GM06990 (cell line): ENCODE measurements at places on chromosomes 3 and 15.

GRCh38 chr3:23479026-23479425 is 275.9 kb downstream of the UBE2E2 start:
- no peak for DNase-seq

DNA sequence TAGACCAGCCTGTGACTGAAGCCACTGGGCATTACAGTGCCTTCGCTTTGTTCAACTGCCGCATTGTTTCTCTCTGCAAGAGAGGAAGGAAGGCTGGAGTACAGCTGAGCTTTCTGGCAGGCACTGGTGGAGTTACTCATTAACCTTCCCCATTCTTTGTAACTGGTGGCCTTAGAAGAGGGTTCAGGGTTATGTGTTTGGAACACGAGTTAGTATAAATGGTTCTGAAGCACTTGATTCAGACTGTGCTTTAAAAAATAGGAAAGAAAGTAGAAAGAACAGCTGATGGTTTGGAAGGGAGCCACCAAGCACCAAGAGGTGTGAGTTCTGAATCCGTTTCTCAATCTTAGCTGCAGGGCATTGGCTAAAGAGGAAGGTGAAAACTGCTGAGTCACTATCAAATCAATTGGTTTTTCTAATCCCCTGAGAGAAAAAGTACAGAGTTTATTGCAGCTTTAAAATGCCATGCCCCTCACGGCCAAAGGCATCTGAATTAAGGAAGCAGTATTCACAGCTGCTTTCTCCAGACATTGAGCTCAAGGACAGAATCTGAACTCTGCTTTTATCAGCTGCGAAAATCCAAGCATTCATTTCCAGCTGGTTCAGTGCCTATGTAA is 3.6 kb downstream of the HGD start:
- no peak for DNase-seq

GRCh38 chr3:57386307-57386706 is 93.8 kb upstream of the ASB14 start:
- DNase-seq = no peak

- no peak for DNase-seq
These were observed 4.3 kb downstream of the PLEKHO2 start for GRCh38 chr15:64845831-64846595.

DNA sequence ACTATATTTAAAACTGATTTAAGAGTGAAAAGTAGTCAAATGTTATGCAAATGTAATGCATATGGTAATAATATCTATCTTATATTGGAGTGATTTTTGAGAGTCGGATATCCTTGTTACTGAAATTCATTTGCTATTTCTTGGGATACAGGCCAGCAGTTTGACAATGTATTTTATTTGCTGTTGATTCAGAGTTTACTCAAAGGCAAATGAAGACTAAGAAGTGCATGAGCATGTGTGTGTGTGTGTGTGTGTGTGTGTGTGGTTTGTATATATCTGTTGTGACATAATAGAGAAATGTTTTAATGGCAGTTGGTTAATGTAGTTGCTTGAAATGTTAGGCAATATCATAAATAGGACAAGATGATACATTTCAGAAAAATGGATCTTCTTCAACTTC is 39.0 kb downstream of the UNC13C start:
- no peak for DNase-seq

DNA sequence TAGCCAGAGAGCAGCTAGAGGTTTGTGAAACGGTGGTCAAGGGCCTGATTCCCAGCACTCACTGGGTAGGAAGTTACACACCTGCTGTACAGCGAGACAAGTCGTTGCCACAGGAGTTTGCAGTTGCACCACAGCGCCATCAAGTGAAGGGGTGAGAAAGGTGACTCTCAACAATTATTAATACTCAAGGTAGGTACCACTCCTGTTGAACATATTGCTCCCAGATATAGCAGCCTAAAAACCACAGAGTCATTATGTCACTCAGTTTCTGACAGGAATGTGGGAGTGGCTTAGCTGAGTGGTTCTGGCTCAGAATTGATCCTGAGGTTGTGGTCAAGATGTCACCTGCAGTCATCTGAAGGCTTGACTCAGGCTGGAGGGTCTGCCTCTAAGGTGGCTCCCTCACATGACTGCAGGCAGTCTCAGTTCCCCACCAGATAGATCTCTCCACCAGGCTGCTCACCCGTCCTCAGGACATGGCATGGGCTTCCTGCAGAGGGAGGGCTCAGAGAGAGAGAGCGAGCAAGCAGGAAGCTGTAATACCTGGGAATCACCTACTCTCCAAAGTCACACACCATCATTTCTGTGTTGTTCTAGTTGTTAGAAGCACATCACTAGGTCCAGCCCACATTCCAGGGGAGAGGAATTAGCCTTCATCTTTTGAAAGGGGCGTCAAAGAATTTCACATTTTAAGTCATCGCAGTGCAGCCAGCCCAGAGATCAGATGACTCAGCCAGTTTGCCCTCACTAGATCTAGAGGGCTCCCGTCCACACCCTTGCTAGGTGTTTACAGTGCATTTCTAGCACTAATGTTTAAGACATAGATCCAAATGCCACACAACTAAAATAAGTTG is 17.0 kb upstream of the ANO10 start:
- DNase-seq = no peak

DNA sequence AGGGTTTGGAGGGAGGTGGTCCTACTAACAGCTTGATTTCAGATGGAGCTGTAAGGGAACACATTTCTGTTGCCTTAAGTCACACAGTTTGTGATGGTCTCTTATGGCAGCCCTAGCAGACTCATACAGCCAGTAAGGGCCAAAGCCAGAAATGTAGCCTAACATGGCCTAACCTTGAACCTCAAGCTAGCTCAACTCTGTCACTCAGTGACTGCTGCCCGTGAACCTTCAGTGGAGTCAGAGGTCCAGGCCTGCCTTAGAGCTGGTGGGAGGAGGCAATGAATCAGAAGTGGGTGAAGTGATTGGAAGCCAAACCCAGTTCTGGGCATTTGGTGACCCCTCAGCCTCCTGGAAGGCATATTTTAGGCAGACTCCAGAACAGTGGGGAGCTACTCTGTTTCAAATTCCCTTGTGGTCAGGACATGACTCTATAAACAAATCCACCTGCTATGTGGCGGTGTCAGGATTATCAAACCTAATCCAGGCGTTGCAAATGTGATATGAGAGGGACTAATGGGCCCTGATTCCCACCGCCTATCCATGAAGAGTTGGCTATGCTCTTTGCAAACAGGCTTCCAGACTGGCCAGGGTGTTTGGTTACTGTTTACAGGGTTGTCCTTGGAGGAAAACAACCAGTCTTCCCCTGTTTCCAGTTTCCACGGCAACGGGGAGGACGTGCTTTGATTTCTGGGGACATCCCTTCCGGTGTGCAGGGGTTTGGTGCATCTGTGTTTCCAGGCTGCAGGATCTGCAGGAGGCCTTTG is 105.9 kb upstream of the AGBL1 start:
- DNase-seq = no peak

DNA sequence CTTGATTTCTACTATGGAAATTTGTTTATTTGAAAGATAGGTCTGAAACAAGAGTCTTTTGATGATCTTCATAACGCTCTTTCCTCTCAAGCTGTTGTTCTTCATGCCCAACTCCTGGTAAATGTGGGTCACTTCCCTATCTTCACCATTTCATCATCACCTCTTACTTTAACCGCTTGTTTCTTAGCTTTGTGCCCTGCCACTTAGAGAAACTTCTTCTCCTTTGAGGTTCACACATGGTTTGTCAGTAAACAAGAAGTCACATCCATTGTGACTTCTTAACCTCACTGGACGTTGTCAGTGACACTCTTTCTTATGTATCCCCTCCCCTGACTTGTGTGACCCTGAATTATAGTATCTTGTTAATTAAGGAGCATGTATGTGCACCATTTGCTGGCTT is 16.9 kb upstream of the P2RY13 start:
- no peak for DNase-seq

DNA sequence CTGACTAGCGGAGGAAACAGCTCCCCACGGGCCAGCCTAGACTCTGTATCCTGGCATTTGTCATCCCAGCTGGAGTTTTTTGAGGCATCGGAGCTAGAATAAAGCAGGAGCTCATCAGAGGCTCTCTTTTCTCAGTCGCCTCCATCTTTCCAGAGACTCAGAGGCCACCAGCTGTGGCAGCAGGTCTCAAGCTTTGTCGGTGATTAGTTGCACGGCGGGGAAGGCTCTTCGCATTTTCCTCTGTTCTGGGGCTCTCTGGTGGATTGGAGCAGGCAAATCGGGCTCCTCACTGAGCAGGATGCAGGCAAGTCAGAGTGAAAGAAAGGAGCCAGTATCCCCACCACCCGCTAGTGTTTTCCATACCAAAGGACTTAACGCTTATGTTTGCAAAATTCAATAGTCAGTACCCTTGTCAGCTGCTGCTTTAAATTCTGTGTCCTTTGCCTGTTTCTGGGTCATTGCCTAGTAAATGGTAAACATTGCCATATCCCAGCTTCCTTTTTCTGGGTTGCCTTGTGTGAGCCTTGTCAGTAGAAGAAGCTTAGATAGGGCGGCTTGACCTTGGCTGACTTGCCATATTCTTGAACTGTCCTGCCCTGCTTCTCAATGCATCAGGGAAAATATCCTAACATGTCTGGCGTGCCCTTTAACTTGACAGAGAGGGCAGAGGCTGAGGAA is 127.1 kb downstream of the PTPRG start:
- DNase-seq = no peak

- DNase-seq = no peak
These were observed 1114.0 kb upstream of the GBE1 start for GRCh38 chr3:82875401-82875800.

- DNase-seq = no peak
These were observed 106.8 kb upstream of the BOC start for GRCh38 chr3:113104357-113105092.

- no peak for DNase-seq
These were observed 481.9 kb downstream of the ROBO1 start for GRCh38 chr3:79285871-79286270.

GRCh38 chr3:13140596-13140995 is 67.4 kb upstream of the IQSEC1 start:
- DNase-seq = no peak

GRCh38 chr3:109351231-109351630 is 13.9 kb upstream of the DPPA4 start:
- no peak for DNase-seq

GRCh38 chr15:62417439-62417838 is 252.4 kb upstream of the C2CD4B start:
- no peak for DNase-seq

- DNase-seq = no peak
These were observed 216.9 kb upstream of the DCBLD2 start for GRCh38 chr3:99118381-99118780.

DNA sequence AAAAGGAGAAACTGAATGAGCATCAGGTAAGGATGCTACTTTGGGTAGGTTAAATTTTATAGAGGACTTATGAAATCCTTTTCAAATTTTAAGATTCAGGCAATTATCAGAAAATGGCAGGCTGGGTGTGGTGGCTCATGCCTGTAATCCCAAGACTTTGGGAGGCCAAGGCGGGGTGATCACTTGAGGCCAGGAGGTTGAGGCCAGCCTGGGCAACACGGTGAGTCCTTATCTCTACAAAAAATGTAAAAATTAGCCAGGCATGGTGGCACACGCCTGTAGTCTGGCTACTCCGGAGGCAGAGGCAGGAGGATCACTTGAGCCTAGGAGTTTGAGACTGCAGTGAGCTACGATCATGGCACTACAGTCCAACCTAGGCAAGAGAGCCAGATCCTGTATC is 23.1 kb downstream of the DCUN1D1 start:
- no peak for DNase-seq

DNA sequence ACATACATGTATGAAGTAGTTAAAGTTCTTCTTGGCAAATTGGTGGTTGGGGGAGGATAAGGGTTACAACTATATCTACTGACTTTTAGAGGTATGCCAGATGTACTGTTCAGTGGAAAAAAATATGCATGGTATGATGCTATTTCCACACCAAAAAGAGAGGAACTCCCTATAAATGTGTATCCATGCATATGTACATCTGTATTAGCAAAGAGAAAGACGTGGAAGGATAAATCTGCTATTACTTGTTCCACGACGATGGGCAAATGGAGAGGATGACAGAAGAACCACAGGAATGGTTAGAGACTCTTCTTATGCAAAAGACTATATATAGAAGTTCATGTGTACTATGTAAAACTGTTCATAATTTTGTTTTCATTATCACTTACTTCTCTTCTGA is 197.6 kb downstream of the RORA start:
- DNase-seq = no peak

GRCh38 chr15:72117486-72118016 is 399 bp downstream of the MYO9A start:
- no peak for DNase-seq

- DNase-seq = peak; percentile 9
These were observed 47.0 kb upstream of the ACKR4 start for GRCh38 chr3:132549890-132550578.

DNA sequence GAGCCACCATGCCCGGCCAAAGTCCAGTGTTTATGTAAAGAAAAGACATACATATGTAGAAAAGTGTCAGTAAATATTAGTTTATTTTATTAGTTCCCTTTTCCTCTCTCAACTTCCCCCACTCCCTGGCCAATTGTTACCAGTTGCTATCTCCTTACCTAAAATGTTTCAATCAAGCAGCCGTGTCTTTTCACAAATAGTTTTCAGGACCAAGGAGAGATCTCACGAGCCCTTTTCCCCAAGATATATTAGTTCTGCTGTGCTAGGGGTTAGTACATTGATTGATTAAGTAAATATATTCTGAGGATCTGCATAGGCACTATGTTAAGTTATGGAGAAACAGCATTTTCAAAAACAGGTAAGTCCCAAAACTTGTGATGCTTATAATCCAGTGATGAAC is 87.4 kb downstream of the ZIC4 start:
- DNase-seq = no peak

GRCh38 chr15:93070132-93070531 is 18.9 kb downstream of the RGMA start:
- no peak for DNase-seq

GRCh38 chr15:65303687-65304380 is 643 bp upstream of the RNU5B-1 start:
- no peak for DNase-seq

- DNase-seq = peak; percentile 79
These were observed 14.9 kb downstream of the LIPH start for GRCh38 chr3:185537369-185537970.

- no peak for DNase-seq
These were observed 52.5 kb upstream of the OTOL1 start for GRCh38 chr3:161443921-161444693.

DNA sequence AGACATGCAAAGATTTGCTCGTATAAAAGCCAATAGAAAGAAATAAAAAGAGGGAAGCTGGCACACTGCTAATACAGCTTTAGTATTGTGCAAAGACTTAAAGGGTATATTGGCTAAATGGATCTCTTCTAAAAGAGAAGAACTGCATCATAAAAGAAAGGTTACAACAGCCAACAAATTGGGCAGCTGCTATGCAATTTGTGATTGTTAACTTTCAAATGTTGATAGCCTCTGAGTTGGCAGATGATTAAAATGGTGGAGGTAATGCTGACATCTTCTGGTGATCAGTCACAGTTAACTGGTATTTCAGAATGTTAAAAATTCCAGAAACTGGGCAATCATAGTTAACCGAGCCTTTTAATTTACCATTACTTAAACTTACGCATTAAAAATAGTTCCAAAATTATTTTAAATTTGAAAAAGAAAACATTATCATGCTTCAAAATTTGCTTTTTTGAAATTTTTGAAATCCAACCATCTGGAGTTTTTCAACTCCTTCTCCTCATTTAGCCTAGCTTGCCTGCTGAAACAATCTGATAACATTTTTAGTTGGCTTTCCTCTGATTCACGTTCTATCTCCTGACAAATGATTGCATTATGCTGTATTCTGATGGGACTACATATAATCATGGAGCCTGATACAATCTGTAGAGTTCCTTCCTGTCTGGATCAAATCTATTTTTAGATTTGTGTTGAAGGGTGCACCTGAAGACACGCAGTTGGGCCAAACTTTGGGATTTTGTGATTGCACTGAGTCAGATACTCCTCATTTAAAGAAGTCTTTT is 144.0 kb upstream of the PDZRN3 start:
- DNase-seq = no peak

GRCh38 chr3:30729936-30730335 is 123.5 kb downstream of the TGFBR2 start:
- DNase-seq = no peak
